GM12892 (cell line): ENCODE measurements at places on chromosomes 3 and 15.
A peak's percentile ranks its signal among the peaks of the same experiment; 100 is the strongest.

DNA sequence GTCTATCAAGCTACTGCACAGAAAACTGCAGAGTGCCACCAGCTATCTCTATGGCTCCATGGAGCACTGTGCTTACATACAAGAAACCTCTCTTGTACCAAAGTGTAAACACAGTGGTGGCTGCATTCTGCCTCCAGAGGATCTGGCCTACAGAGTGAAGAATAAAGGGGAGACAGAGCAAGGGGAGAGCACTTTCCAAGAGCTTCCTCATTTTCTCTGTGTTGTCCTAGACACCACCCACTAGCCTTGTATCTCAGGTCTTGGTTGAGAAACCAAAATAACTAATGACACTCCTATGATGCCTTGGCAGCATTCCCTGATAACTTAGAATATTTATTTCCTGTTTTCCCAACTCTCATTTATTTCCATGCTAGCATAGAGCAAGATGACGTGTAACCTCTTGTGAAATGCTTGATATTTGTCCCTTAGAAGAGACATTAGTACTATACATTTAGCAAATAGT lies 56.9 kb upstream of the PHLDB2 start:
- no peak for DNase-seq

DNA sequence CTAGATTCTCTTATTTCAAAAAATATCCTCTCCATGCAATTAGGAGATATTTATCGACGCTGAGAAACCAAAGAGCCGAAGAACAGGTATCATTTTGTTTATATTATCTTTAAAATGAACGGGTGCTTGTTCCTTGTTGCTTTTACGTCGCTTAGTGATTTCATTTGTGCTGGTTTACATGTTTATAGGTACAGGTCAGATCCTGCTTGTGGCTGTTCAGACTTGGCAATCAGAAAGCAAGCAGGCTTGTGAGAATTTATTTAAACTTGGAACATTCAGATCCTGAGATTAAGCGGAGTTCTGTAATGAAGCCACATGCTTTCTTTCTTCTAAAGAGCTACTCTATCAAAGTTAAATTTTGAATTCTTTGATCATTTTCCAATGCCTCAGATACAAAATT lies 43.0 kb upstream of the ATP2C1 start:
- no peak for DNase-seq

- DNase-seq, result no peak
Observed at GRCh38 chr3:49998326-49998725, 58.4 kb downstream of the RBM6 start.

- DNase-seq, result no peak
Observed at GRCh38 chr3:97138914-97139541, 324.6 kb downstream of the EPHA6 start.

- DNase-seq, result no peak
Observed at GRCh38 chr15:56102441-56102840, 109.0 kb upstream of the NEDD4 start.

DNA sequence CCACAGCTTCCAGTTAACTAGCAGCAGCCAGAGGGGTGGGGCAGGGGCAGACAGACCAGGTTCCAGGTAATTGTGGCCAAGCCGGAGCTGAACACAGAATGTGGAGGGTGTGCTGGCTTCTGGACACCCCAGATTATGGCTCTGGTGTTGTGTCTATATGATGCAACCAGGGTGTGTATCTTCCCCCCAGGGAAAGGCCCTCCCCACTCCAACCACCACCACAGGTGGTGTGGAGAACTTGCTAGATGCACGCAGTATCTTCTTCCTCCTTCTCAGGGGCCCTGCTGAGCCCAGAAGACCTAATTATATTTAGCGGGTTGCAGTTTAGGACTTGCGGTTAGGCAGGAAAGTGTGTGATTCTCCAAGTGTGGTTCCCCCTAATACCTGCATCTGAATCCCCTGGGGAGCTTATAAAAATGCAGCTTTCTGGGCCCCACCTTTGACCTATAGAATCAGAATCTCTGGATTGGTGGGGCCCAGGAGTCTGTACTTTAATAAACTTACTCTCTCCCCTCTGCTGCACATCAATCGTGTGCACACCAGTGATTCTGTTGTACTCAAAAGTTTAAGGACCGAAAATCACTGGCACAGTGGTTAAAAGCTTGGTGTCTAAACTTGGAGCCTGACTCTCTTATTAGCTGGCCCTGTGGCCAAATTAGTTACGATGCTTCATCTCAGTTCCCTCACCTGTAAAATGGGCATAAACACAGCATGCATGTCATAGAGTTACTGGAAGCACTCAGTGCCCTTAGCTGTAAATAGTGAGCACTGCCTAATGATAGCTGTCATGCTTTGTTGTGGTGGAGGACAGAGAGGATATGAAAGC lies 379.1 kb upstream of the PROK2 start:
- peak; percentile 66 for DNase-seq

GRCh38 chr3:4710191-4710590 lies 217.0 kb downstream of the ITPR1 start:
- no peak for DNase-seq

DNA sequence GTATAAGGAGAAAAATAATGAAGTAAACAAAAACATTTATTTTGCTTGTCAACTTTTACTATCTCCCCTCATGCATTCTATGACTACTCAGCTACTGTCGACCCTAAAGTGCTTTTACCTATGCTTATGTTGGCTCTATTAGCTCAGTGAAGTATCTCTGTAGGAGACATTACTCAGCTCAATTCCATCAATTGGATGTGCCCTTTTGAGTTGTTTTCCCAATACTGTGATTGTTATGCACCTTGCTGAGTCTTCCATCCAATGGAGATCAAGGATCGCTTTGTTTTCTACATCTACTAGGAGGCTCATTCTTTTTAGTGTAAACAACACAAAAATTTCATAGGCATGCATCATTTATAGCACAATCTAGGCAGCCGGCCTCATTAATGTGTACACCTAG lies 403.8 kb upstream of the ARL6 start:
- DNase-seq, result no peak

- peak; percentile 29 for DNase-seq
Observed at GRCh38 chr3:172522871-172523818, at the start of gene TNFSF10. TNFSF10 (minus strand) TSS chr3:172523430; CDS start chr3:172523384, 46 bp downstream.
